ENCODE measurements at places on chromosomes 16 and 17.

DNA sequence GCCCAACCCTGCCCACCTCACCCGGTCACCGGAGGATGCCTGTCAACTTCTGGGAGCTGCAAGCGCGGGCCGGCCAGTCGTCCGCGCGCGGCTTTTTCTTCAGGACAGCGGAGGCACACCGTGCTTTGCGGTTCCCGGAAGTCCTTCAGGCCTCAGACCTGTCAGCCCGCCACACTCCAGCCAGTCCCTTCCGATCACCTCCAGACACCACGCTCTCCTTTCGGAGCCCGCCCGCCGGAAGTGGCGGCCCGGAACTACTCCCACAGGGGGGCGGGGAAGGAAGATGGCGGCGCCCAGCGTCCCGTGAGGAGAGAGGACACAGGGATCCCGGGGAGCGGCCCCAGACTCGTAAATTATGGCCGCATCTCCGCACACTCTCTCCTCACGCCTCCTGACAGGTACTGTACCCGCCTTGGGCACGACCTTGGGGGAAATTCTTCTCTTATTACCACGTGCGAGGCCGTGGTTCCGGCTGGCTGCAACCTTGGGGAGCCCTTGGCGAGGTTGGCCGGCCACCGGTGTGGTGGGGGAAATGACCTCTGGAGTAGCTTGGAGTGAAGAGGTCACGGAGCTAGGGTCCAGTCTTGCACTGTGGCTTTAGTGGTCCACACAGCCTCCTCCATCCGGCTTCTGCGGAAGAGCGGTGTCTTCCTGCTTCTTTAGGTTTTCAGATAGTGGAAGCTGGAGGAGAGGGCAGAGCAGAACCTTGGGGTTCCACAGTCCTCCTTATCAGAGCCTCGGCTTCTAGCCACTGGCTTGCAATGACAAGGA lies at the start of gene COX10:
COX10 (plus strand) TSS at position 254 of the 771 bp plus-strand sequence; CDS start at position 356, 102 bp downstream.
- peak; percentile 76 for DNase-seq

DNA sequence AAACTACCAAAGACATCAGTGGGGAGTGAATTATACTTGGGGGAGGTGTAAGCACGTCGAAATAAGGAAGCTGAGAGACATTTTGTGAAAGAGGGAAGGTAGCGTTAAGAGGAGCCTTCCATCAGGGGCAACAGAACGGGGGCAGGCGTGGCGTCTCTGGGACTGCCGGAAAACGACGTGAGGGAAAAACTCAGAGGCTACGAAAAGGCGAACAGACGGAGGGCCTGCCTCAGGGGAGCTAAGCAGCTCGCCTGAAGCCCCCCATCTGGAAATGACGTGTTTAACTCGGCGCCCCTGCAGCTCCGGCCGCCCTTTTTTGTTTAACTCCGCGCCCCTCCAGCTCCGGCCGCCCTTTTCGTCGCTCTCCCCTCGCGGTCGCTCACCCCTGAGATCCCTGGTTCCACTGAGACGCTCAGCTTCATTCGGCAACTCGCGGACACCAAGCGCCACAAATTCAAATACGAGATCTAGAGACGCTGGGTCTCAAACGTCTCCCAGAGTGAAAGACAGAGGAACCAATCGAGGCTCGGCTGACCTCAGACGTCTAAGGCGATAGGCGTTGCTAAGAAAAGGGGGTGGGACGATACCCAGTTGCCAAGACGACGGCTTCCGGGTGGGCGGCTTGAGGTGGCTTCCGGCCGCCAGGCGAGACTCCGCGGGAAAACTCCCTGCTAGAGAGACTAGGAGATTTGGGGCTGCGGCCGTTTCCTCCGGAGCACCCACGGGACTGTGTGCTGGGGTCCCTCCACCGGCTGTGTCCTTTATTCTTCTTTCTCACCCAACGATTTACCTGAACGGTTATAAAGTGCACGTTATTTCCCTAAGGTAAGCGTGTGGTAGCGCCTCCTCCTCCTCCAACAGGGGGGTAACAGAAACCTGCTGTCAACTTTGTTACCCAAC lies 383.2 kb downstream of the ZFHX3 start:
- peak; percentile 87 for DNase-seq

DNA sequence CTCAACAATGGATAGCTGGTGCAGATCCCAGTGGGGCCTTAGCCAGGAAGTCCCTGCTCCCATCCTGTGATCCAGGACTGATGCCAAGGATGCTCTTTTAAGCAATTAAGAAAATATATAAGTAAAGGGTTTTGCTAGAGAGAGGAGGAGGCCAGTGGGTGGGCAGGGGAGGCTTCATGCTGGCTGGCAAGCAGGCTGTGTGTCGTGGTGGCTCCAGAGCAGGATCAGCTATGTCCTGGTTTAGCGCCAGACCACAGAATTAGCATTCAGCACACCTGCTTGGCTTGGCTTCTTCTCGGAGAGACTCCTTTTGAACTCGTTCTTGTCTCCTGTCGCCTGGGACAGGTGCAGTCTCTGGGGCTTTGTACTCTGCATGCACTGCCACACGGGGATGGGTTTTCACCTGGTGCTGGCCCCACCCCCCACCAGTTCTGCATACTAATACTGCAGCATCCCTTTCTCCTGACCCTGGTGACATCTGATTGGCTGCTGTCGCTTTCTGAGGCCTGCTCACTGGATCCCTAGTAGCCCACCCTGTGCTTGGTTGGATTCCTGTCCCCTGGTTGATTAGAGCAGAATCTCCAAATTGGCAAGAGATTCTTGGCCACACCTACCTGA lies 66.1 kb downstream of the PLD6 start:
- no peak for DNase-seq

DNA sequence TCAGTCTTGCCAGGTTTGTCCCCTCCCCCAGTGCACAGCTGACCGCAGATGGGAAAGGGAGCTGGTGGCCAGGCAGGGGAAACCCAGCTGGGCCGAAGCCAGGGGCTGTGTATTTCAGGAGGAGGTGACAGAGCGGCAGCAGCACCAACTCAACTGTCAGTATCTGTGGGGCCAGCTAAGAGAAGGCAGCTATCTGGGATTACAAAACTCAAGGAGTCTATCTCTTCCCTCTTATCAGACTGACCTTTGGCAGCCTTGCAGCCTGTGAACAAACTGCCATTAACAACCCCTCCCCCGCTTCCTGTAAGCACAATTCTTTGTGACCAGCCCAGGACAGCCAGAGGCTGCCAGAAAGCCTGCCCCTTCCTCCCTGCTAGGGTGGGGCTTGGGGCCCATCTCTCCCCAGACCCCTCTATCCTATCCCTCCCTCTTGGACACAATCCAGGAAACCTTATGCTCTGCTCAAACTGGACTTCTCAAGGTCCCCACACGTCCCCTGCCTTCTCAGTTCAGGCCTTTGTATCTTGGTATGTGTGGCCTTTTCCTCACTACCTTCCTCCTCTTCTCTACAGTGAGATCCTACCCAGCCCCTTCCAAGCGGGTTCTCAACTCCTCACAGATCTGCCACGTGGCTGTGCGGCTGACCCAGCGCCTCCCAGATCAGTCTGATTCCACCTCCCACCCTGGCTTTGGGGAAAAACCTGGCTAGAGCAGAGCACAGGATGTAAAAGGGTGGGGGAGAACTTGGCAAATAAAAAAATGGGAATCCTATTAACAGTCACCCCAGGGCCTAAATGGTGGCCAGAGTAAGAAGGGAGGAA lies 10.5 kb downstream of the ST3GAL2 start:
- DNase-seq = no peak

DNA sequence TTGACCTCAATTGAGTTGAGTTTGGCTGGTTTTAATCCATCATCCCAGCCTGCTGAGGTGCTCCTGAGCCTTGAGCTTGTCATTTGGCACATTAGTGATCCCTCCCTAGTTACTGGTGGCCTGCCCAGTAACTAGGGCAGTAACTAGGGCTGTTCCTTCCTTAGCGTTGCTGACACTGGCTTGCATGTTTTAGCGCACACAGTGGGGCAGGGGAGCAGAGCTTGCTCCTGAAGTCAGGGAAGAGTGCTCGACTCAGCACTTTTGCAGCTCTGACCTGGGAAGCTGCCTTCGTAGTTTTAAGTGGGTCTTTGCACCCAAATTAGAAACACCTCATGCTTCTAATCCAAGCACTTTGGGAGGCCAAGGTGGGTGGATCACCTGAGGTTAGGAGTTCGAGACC lies 15.7 kb downstream of the CCDC42 start:
- DNase-seq = no peak

GRCh38 chr16:49335828-49336227 lies 37.8 kb upstream of the C16orf78 start:
- DNase-seq = no peak

DNA sequence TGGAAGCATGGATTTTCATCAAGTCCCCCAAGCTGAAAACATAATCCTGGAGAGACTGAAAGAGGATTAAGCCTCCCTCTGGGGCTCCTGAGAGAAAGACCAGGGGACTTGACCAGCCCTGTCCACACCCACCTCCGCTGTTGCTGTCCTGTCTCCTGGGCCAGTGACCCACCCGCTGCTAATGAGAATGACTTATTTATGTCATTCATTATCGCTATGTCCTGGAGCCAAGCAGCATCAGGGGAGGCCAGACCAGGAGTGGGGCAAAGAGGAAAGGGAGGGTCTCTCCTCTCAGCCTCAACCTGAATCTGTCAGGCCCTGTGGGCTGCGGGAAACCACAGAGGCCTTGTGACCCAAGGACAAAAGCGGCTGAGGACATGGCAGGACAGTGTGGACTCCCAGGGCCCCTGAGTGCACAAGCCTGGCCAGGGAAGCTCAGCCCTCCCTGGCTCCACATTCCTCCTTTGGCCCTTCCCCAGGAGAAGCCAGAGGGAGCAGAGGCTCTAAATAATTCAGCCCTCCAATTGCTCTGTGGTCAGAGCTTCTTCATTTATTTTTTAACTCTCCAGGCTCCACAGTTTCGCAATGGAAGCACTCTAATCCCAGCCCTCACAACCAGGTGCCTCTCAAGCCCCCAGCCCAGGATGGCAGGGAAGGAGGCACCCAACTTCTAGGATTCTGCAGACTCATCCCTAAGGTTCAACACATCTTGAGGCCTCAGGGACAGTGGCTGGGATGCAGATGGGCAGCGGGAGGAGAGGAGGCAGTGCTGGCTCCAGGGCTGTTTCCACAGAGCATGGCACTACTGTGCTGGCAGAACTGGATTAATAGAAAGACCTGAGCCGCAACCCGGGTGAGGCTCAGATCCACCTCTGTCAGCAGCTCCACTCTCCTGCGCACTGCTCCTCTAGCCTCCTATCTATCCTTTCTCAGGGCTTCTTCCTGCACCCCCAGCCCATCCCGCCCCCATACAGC lies 19.1 kb downstream of the CUEDC1 start:
- DNase-seq = no peak

- no peak for DNase-seq
Observed at GRCh38 chr16:27217256-27217655, 13.9 kb downstream of the KDM8 start.

GRCh38 chr16:3119701-3120408 lies 7.5 kb downstream of the ZNF205 start:
- DNase-seq = no peak

DNA sequence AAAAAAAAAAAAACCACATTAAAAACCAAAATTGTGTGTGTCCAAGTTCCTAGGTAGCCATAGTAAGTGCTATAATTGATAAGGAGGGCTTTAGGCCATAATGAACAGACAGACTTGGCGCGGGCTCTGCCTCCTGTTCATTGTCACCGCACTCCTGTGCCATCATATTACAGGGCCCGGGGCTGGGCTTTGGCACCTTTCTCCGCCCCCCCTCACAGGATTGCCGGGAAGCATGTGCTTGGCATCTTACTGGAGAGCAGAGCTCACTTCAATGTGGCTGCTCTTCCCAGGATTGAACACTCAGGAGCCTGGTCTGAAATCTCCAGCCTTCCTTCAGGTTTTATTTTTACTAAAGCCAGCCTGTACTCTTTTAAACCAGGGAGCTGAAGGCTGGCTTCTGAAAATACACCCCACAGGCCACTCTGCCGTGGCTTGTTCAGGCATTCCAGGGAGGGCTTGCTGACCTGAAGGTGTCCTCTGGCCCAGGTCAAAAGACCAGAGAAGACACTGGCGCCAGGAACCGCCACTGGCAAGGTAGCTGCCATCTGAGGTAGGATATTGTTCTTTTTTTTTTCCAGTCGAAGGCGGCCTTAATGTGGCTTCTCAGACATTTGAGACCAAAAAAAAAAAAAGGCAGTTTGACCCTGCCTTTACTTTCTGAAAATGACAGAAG lies 39.3 kb downstream of the DHRS7B start:
- DNase-seq = no peak

DNA sequence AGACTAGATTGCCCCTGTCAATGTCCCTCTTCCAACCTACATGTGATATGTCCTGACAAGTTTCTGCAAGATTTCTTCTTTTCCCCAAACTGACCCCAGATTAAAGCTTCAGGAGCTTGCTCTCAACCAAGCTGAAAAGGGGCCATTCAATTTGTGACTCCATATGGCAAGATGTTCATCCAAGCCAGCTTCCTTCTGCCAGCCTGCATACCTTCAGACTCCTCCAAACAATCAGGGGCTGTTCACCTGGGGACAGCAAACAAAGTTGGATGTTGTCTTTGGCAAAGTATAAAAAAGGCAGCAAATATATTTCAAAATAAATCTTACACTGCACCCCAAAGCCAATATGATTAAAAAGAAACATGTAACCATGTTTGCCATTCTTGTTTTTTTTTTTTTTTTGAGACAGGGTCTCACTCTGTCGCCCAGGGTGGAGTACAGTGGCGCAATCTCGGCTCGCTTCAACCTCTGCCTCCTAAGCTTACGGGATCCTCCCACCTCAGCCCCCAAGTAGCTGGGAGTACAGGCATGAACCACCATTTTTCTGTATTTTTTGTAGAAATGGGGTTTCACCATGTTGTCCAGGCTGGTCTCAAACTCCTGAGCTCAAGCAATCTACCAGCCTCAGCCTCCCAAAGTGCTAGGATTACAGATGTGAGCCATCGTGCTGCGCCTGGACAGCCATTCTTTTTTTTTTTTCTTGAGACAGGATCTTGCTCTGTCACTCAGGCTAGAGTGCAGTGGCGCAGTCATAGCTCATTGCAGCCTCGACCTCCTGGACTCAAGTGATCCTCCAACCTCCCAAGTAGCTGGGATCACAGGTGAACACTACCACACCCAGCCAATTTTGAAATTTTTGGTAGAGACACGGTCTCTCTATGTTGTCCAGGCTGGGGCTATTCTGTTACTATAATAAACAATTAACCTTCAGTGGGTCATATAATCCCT lies 50.0 kb upstream of the AKAP1 start:
- DNase-seq = no peak

GRCh38 chr17:44927696-44928095 lies 12.4 kb upstream of the GFAP start:
- no peak for DNase-seq

- no peak for DNase-seq
Observed at GRCh38 chr17:75861927-75862317, 6.8 kb upstream of the WBP2 start.

DNA sequence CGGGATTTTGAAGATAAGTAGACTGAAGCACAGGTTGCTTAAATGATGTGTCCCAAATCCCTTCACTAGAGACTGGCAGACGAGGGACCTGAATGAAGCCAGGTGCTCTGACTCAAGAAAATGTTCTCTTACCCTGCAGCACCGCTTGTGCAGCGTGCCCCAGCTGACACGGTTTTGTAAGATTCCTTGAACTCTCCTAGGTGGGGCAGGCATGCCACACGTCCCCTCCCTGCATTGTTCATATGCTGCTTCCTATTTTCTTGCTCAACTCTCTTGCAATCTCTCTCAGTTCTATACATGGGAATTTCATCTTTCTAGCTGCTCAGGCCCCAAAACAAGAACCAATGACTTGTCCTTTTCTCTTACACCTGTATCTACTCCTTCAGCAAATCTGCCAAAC lies 22.1 kb upstream of the HNF1B start:
- no peak for DNase-seq

Measured in T-helper 17 cell (primary cell).